Activated CD8-positive, alpha-beta T cell treated with anti-CD3 and anti-CD28 coated beads, Interleukin-2, amount 10 ng/mL, durations not matched to agents 7 days and 5 days (primary cell): ENCODE measurements at places on chromosomes 2 and 18. TPM values are rescaled to one million over a fixed set of nuclear protein-coding genes. Genes with fewer than 3 reads are reported as not detected.

DNA sequence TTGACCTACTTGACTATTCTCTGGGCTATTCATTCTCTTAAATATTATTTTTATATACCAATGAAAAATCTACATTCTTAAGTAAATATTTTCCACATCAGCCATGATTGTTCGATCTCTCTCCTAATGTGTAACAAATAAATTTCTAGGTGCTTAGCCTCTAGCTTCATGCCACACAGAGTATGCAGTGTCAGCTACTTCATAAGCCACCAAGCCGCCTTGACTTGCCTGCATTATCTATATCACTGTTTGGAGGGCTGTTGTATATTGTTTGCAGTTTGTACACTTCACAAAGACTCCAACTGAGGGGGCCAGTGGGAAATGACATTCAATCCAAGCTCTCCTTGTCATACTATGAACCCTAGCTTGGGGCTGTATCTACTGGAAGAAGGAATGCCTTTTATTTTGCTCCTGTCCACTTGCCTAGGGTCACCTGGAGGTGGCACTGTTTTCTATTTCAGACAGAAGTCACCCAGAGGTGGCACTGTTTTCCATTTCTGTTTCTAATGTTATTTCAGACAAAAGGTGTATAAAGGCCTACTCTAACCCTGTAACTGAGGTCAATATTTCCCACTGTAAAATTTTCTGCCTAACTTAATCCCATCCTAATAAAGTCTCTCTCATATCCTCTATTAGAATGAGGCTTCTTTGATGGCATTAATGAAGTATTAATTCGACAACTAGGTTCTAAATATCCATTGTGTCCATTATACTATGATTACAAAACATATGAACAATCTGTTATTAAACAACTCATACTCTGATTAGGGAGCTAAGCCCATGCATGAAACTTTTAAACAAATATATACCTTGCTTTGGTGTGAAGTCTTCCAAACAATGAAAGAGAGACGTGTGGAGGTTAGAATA is 36.4 kb downstream of the COL5A2 start:
- peak; percentile 68 for DNase-seq

- DNase-seq, result peak; percentile 21
Observed at GRCh38 chr2:41414486-41415230, 633.2 kb upstream of the PKDCC start.

GRCh38 chr18:30811580-30811979 is 231.0 kb downstream of the DSC3 start:
- no peak for DNase-seq

DNA sequence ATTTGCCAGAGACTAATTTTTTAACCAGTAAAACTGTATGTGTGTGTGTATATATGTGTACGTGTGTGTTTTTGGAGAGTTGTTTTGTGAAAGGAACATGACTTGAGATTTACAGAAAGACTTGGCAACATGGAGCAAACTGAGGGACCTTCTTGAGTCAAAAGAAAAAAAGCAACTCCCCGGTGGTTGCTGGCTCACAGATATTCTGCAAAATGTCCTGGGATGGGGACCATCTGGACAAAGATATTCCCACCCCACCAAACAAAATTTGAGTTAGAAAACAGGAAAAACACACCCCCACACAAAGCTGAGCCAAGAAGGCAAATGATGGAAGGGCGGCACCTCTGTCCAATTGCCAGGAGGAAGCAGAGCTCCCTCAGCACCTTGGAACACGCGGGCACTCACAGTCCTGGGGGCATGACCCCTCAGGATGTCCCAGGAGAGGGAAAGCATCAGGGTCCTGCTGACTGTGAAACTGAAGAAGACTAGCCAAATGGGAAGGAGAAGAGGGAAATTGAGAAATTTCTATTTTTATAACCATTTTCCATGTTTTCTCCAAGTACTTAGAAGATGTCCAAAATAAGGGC is 290.2 kb upstream of the ACVR2A start:
- DNase-seq, result no peak

DNA sequence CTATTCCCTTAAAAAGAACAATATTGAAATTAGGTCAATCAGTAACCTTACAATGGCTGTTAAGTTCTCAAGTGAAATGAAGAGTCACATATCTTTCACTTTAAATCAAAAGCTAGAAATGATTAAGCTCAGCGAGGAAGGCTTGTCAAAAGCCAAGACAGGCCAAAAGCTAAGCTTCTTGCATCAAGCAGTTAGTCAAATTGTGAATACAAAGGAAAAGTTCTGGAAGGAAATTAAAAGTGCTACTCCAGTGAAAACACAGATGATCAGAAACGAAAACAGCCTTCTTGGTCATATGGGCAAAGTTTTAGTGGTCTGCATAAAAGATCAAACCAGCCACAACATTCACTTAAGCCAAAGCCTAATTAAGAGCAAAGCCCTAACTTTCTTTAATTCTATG is 402.6 kb upstream of the ZEB2 start:
- no peak for DNase-seq

DNA sequence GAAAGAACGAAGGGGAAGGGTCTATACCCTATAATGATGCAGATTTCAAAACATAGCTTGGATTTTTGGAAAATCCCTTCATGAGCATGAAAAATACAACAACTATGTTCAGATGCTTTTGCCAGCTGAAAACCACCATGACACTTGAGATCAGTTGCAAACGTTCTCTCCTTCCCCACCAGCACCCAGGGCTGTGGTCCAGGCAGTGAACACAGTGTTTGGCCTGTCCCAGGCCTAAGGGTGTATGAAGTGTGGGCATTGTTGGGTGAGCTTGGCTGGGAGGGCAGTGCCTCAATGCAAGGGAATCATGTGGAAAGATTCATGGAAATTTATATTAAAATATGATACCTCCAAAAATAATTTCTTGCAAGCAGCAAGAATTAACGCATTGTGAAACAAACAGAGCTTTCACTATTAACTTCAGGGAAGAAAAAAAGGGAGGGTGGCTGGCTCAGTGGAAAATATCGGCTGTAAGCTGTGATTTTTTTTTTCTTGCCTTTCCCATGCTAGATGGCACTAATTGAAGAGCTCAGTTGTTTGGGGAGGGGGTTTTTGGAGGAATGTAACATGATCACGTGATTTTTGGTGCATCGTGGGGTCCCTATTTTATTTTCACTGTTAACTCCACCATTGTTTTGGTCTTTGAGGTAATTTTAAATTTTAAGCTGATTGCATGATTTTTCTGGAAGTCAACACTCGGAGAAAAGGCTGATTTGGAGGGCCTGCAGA is 52.0 kb downstream of the CDC42EP3 start:
- DNase-seq, result no peak

DNA sequence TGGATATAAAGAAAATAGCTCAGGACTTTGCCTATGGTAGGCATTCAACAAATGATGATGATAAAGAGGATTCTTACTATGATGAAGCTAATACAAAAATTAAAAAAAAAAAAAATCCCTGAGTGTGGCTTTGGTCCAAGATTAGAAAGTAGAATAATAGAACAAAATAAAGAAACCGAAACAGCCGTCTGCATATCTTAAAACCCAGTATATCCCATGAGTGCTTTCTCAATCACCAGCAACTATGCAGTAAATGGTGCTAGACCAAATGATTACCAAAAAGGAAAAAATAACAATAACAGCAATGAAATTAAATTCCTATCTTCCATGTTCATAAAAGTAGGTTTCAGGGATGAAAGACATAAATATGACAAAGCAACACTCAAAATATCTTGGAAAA is 59.3 kb upstream of the DCC start:
- DNase-seq, result no peak

DNA sequence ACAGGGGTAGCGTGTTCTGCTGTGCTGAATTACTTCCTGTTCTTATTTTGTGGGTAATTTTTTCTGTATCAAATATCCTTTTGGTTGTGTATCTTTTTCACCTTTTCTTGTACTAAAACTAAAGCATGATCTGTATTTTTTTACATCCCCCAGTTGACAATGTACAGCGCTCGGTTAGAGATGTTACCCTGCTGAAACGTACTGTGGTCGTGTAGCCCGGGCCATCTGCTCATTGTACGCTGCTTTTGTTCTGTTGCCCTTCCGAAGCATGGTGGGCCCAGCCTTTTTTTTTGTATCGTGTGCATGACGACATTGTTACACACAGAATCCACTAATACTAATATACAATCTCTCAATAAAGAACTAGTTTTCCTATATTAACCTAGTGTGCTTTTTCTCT is 233.1 kb downstream of the HAUS1 start:
- DNase-seq, result no peak

DNA sequence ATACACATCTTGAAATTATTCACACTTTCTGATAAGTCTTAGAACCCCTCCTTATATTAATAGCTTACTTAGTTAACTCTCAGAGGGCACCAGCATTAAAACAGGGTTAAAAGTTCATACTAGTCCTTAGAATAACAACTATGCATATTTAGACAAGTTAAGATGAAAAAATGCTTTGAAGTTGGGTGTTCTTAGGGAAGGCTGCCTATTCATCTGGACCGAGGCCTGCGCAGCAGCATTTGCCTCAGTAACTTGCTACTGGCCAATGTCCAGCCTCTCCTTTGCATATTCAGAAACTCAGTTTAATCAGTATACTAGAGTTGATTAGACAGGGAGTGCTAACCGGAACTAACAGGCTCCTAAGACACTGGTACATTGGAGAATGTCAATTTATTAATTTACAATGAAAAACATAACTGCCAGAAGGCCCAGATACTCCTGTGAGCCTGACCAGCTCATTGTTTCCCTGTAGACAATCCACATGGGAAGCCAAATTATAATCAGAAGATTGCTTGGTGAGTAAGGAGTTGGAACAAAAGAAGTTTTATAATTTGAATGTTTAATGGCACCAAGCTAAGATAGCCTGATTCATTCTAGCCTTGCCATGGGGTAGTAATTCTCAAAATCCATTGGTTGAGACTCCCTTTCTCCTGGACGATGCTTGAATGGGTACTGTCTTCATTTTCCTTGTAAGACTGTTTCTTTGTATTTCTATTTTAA is 48.9 kb downstream of the DYNC1I2 start:
- no peak for DNase-seq

- no peak for DNase-seq
Observed at GRCh38 chr2:5587766-5588165, 104.4 kb upstream of the SOX11 start.

DNA sequence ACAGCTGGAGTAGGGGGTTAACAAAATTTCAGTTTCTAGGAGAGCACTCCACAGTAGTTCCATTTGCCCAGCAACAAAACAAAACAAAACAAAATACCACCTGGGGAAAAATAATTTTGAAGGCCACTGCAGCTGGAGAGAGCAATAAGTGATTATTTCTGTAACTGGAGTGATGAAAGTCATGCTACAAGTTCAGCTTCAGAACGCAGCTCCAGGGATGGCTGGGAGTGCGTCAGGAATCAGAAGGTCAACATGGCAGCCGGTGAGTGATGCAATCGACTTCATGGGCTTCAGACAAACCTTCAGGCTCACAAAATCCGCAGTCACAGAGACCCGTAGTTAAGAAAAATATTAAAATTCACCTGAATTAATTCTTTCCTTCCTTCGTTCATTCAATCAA is 41.0 kb downstream of the ABHD3 start:
- DNase-seq, result no peak

Gene DNAJC5G
- total RNA-seq, result not detected

Gene NT5DC4
- total RNA-seq, result not detected

Gene ZNF521
- total RNA-seq, result not detected

Gene CCDC85A
- total RNA-seq, result not detected
